ENCODE measurements at places on chromosomes 1 and 21. TPM values are rescaled to one million over a fixed set of nuclear protein-coding genes. Genes with fewer than 3 reads are reported as not detected.

The CELA3A gene
- not detected for total RNA-seq

The GUK1 gene
- 456 TPM for total RNA-seq

The PRAMEF18 gene
- not detected for total RNA-seq

The GJC2 gene
- 9.7 TPM for total RNA-seq

The IL20 gene
- total RNA-seq: not detected

The CENPS gene
- total RNA-seq: 19.7 TPM

The PIGR gene
- total RNA-seq: not detected

The GPR25 gene
- not detected for total RNA-seq

The PODN gene
- 35.1 TPM for total RNA-seq

The TRIM63 gene
- total RNA-seq: 0.11 TPM

The FMN2 gene
- total RNA-seq: 6.0 TPM

The LDLRAD1 gene
- total RNA-seq: not detected

The FCGR3A gene
- total RNA-seq: not detected

The LCE1B gene
- not detected for total RNA-seq

Measured in uterine smooth muscle cell (primary cell).